ENCODE measurements at places on chromosomes 6 and 20.

GRCh38 chr20:19073584-19074218 lies 138.7 kb upstream of the SLC24A3 start:
- no peak for DNase-seq

- DNase-seq: no peak
Measured at GRCh38 chr20:2955257-2955970, 82.1 kb downstream of the PTPRA start.

- DNase-seq: no peak
Measured at GRCh38 chr6:35463292-35463691, 4.9 kb upstream of the RPL10A start.

GRCh38 chr6:35943390-35943789 lies 22.5 kb upstream of the SRPK1 start:
- DNase-seq: no peak

GRCh38 chr20:59560588-59561227 lies 43.6 kb upstream of the PHACTR3 start:
- no peak for DNase-seq

Measured in activated CD8-positive, alpha-beta memory T cell treated with anti-CD3 and anti-CD28 coated beads for 24 hours (primary cell).